ENCODE measurements at places on chromosomes 6 and 20.

DNA sequence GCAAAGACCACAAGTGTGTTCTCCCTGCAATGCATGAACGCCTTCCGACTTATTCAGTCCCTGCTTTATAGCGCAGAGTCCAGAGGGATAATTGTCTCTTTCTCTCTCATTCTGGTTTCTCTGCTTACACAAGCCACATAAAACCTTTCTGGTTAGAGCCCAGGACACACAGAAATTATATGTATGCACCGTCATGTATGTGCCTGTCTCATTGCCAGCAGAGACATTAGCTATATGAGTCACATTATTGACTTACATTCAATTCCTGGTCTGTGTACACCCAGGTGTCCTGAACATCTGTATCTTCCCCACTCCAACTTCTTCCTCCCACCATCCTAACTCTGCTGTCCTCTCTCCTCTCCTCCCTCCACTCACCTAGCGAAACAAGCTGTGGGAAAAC, 44.0 kb downstream of the LRFN2 start:
- DNase-seq = no peak

- no peak for DNase-seq
These were observed 45.4 kb downstream of the TPBG start for GRCh38 chr6:82408952-82409431.

- no peak for DNase-seq
These were observed 1.9 kb downstream of the HRH3 start for GRCh38 chr20:62217913-62218773.

- DNase-seq = no peak
These were observed 24.1 kb downstream of the HLA-E start for GRCh38 chr6:30513451-30513850.

GRCh38 chr6:39961178-39961577, 26.9 kb upstream of the MOCS1 start:
- DNase-seq = no peak

- DNase-seq = no peak
These were observed 62.3 kb upstream of the SLCO4A1 start for GRCh38 chr20:62580052-62580451.

DNA sequence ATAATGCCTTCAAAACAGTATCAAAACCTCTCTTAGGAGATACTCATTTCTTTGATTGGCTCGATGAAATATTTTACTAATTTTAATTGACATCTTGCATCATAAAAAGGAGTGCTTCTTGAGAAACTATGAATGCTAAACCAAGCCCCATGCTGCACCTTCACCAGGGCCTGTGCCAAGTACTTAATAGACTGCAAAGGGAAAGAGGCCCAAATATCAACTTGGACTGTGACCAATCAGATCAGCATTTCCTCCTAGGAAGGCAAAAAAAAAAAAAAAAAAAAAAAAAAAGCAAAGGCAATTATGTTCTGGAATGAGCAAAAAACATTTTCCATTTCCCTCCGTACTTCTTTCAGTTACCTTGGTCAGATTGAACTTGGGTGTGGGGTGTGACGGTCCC, 253.0 kb upstream of the SOX4 start:
- no peak for DNase-seq

DNA sequence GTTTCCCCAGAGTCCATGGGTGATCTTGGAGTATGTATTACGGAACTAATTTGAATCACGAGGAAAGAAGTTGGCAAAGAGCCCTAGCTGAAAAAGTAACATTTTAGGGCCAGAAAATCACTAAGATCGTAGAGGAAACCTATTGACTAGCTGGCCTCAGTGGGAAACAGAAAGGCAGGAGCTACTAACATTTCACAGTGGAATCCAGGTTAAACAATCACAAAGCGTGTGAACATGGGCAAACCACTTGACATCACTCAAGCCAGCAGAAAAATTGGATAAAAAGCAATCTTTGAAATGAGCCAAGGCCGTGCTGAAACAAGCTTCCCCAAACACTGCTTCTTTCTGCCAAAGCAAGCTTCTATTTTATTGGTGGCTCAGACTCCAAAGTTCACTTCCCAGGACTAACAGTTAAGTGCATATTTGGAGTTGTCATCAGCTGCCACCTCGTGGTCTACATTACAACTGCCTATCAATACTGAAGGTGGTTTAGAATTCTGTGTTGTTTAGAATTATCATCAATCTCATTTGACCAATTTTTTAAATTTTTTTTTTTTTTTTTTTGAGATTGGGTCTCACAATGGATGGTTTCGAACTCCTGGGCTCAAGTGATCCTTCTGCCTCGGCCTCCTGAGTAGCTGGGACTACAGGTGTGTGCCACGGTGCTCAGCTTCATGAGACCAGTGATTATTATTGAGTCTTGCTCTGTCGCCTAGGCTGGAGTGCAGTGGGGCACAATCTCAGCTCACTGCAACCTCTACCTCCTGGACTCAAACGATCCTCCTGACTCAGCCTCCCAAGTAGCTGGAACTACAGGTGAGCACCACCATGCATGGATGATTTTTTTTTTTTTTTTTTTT, 10.6 kb downstream of the RPS10 start:
- DNase-seq = no peak

DNA sequence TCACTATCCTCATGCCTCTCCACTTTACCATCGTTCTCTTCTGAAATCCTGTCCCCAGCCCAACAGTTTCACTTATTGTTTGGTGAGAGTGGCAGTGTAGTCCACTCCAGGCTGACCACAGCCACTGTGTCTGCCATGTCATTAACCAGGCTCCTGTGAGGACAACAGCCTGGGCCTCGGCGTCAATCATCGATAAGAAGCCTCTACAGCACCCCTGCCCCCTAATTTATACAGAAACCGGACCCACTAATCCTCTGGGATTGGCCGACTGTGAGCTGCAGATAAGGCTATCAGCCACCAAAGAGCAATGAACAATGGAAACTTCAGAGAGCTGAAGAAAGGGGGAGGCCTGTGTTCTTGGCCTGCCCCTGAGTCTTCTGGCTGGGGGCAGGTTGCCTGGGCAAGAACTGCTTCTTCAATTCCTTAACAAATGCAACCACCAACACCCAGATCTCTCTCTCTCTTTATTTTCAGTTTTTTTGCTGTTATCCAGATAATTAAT, 3.4 kb downstream of the EGFL8 start:
- DNase-seq = no peak

GRCh38 chr6:166194914-166195859, 27.5 kb upstream of the TBXT start:
- no peak for DNase-seq

GRCh38 chr6:148244217-148244935, 98.3 kb upstream of the SASH1 start:
- no peak for DNase-seq

- no peak for DNase-seq
These were observed 3.7 kb upstream of the TAF8 start for GRCh38 chr6:42046464-42047212.

DNA sequence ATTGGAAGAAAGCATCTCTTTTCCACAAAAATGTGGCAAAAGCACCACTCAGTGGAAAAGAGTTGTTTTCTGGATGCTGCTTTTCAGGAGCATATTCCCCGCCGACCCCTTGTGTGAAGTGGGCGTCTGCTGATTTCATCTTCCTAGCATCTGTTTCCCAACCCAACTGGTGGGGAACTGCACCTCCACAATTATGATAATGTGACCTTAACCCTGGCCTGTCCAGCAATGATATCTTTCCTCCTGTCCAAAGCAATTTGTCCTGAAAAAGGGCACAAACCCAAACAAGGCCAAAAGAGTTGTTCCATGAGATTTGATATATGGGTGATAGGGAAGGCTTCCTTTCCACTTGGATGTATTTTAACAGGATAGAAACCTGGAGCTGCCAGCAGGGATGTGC, 7.3 kb upstream of the SMIM8 start:
- DNase-seq = no peak

DNA sequence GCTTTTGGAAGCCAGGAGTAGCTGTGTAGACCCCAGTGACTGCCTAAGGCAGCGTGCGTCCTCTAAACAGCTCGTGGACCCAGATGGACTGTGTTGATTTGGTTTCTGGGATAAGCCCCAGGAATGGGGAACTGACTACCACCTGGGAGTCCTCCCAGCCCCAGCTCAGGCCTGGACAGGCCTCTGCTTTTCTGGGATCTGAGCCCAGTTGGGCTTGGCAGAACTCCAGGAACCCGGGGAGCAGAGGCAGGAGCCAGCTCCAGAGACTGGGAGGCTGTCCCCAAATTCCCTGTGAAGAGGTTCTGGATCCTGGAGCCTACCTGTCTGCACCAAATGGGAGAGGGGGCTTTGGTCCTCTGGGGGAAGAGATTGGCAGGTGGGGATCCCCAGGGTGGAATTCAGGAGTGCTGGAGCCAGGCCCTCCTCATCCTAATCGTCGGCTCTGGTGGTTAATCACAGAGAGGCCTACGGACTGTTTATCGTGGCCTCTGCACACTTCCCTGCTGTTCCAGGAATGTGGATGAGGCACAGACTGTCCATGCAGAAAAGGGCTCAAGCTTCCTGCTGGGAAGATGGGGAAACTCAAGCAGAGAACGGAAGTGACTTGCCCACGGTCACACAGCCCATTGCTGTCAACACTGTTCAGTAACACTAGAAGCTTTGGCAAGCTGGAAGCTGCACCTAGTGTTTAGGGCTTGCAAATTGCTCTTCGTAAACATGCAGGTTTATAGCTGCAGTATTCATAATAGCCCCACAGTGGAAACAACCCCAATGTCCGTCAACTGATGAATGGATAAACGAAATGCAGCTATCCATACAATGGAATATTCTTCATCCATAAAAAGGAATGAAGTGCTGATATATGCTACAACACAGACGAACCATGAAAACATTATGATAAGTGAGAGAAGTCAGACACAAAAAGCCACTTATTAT, 100.6 kb downstream of the KCNB1 start:
- no peak for DNase-seq

DNA sequence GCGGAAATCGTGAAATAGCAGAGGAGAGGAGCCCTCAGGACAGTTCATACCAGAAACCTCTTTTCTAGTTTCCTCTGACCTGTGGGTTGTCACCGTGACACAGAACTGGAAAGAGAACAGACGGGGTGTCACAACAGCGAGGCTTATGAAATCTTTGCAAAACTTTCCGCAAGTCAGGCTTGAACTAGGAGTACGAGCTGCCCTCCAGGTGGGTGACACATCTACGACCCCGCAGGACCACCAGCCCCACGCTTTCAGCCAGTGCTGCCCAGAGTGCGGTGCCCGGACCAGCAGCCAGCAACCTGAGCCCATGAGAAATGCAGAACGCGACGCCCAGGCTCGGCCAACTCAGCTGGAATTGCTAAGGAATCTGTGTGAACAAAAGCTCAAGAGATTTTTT, 30.8 kb downstream of the WRNIP1 start:
- no peak for DNase-seq

DNA sequence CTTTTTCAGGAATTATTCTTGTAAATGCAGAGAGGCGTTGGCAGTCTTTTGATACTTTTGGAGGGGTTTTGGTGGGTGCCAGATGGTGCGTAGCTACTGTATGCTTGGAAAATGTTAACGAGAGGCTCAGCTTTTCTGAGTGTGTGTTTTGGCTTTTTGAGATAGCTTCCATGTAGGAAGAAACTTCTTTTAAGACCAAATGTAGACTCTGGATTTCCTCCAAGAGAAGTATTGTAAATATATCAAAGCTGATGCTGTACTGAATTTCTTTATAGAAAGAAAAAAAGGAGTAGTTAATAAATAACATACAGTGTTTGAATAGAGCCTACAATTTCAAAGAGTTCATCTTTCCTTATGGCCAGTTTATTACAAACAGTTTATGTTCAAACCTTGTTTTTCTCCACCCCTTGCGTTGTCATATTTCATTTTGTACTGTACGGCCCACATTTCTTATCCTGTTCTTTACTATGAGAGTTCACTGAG, 16.7 kb downstream of the TIAM2 start:
- DNase-seq = no peak

DNA sequence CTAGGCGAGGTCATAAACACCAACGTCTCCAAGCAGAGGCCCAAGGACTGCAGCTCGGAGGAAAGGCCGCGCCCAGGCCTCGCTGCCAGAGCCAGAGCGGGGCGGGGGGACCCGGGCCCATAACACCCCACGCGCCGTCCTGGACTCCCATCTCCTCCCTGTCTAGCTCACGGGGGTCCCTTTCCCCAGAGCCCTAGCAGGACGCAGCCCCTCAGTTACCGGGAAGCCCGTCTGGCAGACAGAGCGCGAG, 44.9 kb downstream of the MDFI start:
- DNase-seq = no peak

DNA sequence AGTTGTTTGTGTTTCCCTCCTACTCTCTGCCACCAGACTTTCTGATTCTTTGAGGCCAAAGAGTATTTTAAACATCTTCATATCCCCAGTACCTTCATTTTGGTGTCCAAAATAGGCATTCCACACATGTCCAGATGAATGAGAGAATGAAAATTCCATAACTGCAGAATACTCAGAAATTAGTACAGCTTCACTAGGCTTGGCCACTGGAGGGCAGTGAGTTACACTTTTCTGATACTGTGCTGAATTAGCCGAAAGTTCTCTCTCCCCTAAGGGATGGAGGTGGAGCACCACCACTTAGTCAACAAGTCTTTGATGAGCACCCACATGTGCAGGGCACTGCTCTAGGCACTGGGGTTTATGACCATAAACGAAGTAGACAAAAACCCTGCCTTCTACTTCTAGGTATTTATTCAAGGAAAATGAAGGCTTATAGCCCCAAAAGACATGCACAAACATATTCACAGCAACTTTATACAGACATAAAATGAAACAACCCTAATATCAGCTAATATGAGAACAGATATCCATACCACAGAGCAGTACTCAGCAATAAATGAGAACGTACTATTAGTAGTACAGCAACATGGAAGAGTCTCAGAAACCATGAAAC, 46.1 kb upstream of the TMEM217 start:
- no peak for DNase-seq

DNA sequence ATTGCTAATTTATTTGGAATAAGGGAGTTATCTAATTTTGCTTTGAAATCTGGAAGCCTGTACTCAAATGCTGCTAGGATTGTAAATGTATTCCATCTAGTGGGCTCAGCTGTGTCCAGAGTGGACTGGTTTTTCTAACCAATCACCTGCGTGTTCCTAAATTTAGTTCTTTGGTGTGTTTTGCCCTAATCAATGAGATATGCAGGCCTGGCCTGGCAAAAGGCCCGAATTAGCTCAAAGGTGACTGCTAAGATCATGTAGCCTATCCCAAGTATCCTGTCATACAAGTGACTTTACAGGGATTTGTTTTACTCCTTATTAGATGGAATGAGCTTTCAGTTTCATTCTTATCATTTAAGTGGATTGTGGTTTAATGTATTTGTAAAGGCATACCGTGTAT, 51.3 kb upstream of the ARMC2 start:
- DNase-seq = no peak

DNA sequence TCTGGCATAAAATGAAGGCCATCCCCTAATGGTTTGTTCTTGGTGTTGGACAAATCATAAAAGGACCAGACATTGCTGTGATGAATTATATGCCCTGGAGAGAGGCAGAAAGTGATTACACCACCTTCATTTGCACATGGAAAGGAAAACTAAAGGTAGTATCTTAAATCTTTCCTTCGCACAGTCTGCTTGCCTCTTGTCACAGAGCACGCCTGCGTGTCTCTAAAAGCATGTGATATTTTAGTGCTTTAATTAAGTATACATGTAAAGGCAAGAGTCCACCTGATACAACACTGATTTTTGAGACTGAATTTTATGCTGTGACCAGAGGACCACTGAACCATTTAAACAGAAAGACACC, 28.8 kb upstream of the PLAGL1 start:
- no peak for DNase-seq

Measured in activated CD4-positive, CD25-positive, alpha-beta regulatory T cell treated with anti-CD3 and anti-CD28 coated beads, Interleukin-2, amount 50 U/mL, for 16 hours (primary cell).